ENCODE measurements at places on chromosomes 6 and 20.

- DNase-seq, result no peak
Measured at GRCh38 chr6:111952274-111952673, 79.0 kb upstream of the FYN start.

DNA sequence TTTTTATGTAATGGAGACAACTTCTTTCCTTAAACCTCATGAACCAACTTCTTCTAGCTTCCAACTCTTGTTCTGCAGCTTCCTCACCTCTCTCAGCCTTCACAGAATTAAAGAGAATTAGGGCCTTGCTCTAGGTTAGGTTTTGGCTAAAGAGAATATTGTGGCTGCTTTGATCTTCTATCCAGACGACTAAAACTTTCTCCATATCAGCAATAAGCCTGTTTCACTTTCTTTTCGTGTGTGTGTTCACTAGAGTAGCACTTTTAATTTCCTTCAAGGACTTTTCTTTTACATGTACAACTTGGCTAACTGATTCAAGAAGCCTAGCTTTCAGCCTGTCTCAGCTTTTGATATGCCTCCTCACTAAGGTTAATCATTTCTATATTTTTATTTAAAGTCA is 596.1 kb upstream of the NRSN1 start:
- no peak for DNase-seq

- DNase-seq, result no peak
Measured at GRCh38 chr6:22673474-22673873, 104.1 kb downstream of the HDGFL1 start.

- no peak for DNase-seq
Measured at GRCh38 chr6:71079677-71080076, 122.8 kb upstream of the B3GAT2 start.

DNA sequence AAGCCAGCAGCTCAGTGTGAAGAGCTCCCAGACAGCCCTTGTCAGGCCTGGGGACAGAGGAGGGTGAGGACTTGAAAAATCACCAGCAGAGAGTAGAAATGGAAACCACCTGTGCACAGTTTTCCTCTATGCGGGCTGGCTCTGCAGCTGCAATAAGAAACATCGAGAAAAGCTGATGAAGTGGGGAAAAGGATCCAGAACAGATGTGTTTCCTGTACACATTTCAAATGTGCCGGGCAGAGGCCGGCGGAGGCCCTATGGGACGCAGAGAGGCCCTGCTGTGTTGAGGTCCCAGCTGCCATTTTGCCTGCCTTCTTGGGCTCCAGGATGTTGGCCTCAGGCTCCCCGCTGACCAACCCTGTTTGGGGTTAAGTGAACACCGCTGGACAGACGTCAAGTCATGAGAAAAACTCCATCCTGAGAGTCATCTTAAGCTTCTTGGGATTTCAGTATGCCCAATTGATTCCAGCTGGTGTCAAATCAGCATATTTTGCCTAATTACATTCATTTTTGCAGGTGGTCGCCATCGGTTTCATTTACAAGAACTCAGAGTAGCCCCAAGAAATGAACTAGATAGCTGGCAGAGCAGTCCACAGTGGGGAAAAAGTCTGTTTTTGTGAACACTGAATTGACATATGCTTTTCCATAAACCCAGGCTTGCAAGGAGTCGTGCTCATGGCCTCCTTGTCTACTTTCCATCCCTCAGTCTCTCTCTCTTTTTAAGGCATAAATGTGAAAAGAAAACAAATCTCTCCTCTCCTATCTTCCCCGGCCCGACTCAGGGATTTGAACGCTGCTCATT is 150.4 kb upstream of the PHACTR3 start:
- no peak for DNase-seq

GRCh38 chr6:119535332-119535731 is 185.8 kb upstream of the MAN1A1 start:
- DNase-seq, result no peak
